ENCODE measurements at places on chromosomes 16 and 17.
A peak's percentile ranks its signal among the peaks of the same experiment; 100 is the strongest.

GRCh38 chr17:30332057-30332542 lies 1.8 kb downstream of the TMIGD1 start:
- no peak for DNase-seq

DNA sequence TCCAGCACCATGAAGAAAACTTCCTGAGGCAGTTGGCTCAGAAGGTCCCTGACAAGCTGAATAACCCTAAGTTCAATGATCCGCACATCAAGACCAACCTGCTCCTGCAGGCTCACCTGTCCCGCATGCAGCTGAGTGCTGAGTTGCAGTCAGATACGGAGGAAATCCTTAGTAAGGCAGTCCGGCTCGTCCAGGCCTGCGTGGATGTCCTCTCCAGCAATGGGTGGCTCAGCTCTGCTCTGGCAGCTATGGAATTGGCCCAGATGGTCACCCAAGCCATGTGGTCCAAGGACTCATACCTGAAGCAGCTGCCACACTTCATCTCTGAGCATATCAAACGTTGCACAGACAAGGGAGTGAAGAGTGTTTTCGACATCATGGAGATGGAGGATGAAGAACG lies 88.4 kb upstream of the SMURF2 start:
- DNase-seq = no peak

- no peak for DNase-seq
Measured at GRCh38 chr16:88526008-88526905, 43.9 kb upstream of the ZC3H18 start.

- no peak for DNase-seq
Measured at GRCh38 chr16:2829501-2830354, at the start of gene ZG16B. ZG16B (plus strand) TSS chr16:2830303; CDS start chr16:2830442, 139 bp downstream.

- DNase-seq = no peak
Measured at GRCh38 chr17:3771140-3771539, 29.8 kb downstream of the ITGAE start.

GRCh38 chr16:81040842-81041241 lies 5.2 kb downstream of the ATMIN start:
- no peak for DNase-seq

- DNase-seq = peak; percentile 31
Measured at GRCh38 chr16:75116081-75116910, at the start of gene LDHD. LDHD (minus strand) TSS chr16:75116780; CDS start chr16:75116720, 60 bp downstream.

DNA sequence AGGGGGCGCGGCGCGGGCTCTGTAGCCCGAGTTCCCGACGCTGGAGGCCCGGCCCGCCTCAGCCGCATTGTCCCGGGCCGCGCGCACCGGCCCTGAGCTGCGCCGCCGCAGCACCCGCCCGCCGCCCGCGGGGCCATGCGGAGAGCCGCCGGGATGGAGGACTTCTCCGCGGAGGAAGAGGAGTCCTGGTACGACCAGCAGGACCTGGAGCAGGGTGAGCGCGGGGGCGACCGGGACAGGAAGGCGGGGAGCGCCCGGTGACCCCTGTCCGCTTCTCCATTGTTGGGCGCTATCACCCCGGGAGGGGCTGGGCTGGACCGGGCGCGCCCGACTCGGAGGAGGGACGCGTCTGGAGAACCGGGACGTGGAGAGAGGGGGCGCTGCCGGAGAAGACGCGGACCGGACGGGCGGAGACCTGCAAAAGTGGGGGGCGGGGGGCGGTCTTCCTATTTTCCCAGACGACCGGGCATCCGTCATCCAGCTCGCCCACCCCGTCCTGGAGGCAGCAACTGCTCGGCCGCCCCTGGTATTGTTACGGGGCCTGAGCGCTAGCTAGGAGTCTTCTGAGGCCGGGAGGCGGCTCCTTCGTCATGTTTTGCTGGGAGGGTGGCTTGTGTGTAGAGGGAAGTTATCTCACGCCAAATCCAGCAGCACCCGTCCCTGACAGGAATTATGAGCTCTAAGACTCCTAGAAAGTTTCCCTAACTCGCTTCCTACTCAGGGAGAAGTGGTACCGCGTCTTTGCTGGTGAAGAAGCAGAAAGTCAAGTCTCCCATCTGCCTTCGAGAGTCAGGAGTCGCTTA lies 678 bp downstream of the CDR2L start:
- peak; percentile 75 for DNase-seq

- DNase-seq = no peak
Measured at GRCh38 chr16:14502932-14503741, 126.9 kb downstream of the PARN start.

DNA sequence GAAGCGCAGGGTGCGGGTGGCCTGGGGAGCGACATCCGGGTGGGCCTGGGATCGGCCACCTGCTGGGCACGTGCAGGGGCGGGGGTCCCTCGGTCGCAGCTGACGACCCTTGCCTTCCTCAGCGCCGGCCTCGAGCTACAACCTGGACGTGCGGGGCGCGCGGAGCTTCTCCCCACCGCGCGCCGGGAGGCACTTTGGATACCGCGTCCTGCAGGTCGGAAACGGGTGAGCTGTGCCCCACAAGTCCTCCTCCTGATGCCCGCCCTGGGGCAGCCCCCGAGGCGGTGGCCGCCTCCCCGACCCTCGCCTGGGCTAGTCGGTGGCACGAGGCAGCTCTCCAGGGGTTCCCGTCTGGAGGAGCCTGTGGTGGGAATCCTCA lies 1.5 kb downstream of the ITGAL start:
- DNase-seq = no peak

DNA sequence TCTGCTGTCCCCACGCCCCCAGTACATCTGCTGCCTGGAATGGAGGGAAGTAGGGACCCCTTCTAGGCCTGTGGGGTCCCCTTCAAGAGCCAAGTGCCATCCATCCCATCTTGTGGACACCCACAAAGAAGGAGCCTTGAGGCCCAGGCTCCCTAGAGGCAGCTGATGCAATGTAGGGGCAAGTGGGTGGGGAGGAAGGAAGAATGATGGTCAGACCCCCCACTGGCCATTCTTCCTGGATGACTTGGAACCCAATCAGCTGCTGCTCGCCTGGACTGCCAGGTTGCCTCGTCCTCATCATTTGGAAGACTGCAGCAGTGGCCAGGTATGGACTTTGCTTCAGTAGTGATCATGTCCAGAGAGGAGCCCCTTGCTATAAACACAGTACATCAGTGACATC lies 48.9 kb downstream of the SMPD3 start:
- DNase-seq = no peak

DNA sequence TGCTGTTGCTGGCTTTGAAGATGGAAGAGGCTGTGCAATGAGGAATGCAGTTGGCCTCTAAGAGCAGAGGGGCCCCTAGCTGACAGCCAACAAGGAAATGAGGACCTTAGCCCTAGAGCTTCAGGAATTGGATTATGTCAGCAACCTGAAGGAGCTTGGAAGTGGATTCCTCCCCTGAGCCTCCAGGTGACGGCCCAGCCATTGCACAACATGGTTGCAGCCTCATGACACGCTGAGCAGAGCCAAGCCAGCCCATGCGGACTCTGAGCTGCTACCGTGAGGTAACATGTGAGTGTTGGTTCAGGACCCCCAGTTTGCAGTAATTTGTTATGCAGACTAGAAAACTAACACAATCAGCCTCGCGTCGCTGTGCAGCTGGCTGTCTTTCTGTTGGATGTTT lies 20.2 kb downstream of the CCDC42 start:
- DNase-seq = no peak

DNA sequence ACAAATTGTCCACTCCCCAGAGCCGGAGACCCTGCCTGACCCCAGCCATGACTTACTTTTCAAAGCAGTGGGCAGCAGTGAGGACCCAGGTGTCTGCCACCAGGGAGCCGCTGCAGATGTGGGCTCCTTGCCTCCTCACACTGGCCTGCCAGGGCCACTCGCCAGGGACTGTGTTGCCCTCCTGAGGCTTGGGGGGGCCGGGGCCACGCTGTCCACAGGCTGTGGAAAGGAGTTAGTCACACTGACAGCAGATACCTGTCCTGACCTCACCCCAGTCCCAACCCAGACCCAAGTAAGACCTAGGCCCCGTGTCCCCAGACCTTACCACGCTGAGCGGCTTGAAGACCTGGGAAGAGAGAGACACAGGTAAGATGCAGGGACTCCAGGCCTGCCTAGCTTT lies 1.3 kb downstream of the PRSS53 start:
- no peak for DNase-seq

DNA sequence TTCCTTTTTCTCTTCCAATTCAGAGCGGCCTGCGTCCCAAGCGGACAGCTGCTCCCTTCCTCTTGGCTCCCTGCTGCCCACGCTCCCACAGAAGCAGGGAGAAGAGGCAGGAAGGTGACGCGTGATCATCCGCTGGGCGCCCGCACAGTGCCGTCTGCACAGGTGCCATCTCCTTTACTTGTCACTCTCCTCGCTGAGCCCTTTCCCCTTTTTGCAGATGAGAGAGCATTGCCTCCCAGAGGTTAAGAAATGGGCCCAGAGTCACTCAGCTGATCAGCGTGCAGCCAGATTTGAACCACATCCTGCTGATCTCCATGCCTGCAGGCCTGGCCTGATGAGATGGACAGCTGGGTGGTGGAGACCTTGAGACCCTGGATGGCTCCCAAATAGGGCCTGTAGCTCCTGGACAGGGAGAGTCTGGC lies 299.8 kb downstream of the SEC14L1 start:
- peak; percentile 96 for DNase-seq

DNA sequence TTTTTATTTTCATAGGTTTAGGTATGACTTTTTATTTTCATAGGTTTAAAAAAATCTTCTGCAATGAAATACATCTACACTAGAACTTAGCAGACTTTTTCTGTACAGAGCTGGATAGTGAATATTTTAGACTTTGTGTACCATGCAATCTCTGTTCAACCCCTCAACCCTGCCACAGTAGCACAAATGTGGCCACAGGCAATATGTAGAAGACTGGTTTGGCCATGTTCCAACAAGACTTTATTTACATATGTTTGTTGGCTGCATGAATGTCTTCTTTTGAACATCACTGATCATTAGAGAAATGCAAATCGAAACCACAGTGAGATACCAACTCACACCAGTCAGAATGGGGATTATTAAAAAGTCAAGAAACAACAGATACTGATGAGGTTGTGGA lies 229.2 kb downstream of the SHISA9 start:
- DNase-seq = no peak

GRCh38 chr17:5099271-5099670 lies 12.4 kb downstream of the ZNF232 start:
- DNase-seq = no peak

- DNase-seq = peak; percentile 79
Measured at GRCh38 chr16:15811481-15812400, 45.1 kb downstream of the MYH11 start.

- DNase-seq = no peak
Measured at GRCh38 chr16:74778646-74779045, 4.0 kb upstream of the FA2H start.

- DNase-seq = peak; percentile 55
Measured at GRCh38 chr16:3580686-3581085, 3.5 kb upstream of the NLRC3 start.

- DNase-seq = peak; percentile 85
Measured at GRCh38 chr16:57775661-57776469, 26.4 kb downstream of the KIFC3 start.

GRCh38 chr16:88617268-88618031 lies 20.9 kb upstream of the IL17C start:
- no peak for DNase-seq

DNA sequence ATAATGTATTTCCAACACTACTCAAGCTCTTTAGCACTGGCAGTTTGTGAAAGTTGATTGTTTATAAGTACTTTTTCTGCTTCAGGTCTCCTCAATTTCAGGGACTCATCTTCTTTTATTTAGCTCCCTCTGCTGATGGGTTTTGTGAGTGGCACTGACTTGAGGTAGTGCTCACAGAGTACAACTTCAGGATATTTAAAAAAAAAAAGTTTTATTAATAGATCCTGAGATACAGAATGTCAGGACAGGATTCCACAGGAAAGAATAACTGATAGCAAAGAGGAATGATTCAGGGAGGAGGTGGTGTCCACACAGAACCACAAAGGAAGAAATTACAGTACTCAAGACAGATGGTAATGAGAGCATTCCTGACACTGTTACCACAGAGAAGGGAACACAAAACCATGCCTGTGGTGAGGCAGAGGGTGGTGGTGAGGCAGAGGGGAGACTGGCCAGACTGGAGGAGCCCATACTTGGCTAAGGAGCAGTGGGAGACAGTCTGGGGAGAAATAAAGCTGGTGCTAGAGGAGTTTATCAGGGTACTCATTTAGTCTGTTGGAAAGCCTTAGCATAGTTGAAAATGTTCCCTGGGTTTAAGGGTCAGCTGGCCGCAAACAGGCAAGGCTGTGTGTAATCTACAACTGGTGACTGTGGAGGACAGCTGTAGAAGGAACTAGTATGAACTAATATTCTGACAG lies 63.7 kb downstream of the SPAG9 start:
- DNase-seq = peak; percentile 59

DNA sequence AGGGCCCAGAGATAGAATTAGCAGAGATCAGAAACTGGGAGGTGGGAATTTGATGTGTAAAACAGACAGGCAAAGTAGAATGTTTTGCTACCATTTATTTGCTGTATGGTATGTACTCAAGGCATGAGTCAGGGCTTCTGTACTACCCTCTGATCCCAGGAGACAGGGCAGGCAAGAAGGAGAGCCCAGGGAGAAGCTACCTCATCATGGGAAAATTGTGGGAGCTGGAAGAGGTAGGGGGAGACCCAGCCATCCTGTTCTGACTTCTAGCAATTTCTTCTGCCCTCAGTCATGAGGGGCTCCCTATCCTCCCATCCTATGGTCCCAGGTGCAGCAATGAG lies 1.7 kb upstream of the PIGS start:
- no peak for DNase-seq

DNA sequence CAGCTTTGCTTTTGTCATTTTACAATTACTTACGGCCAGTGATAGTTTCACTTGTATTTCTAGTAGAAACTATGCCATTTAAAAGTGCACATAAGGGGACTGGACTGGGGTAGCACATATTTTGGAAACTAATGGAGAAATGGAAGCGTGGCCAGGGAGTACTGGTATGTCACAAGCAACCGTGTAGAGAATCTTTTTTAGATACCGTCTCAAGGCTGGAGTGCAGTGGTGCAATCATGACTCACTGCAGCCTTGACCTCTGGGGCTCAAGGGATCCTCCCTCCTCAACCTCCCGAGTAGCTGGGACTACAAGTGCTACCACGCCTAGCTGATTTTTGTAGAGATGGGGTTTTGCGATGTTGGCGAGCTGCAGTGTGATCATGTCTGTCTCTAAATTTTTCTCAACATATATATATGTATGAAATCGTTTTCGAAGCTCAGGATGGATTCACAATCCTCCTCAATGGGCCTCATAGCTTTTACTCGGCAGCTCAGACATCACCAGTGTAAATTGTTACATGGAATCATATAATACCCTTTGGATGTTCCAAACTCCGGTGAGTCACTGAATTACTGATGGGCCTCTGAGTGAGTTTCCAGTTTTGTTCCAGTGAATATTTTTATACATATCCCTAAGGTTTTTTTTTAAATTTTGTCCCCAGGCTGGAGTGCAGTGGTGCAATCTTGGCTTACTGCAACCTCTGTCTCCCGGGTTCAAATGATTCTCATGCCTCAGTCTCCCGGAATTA lies 51.7 kb downstream of the ZNF778 start:
- no peak for DNase-seq

All from SJCRH30 (cell line).